ENCODE measurements at places on chromosomes 5 and 9.

GRCh38 chr5:96851312-96852062 lies 24.8 kb upstream of the ERAP2 start:
- no peak for DNase-seq

DNA sequence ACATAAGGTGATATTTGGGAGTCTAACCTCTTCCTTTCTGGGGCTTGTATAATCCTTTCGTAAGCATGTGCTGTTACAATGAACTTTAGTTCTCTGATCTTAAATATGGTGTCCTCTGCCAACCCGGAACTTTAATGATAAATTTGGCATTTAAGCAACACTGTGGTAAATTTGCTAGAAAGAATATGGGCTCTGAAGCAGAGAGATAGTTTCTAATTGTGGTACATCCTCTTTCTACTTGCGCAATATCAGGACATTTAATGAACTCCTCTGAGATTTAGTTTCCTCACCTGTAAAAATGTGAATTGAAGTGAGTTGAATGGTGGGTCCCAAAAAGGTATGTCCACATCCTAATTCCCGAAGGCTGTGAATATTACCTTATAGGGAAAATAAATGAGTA lies 364.7 kb downstream of the CAAP1 start:
- DNase-seq: no peak

DNA sequence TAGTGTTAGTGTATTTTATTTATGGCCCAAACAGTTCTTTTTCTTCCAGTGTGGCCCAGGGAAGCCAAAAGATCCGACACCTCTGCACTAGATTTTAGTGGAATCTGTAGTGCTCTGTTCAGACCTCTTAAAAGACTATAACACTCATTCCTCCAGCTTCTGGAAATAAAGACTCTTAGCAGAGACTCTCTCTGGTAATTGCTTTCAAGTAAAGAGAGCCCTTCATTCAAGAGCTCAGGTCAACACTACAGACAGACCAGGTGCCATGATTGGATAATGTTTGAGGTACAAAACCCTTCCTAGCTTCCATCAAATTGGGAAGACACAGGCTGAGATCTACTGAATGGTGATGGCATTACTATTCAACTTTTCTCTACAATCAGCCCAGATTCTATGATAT lies 255.8 kb downstream of the PRDM9 start:
- no peak for DNase-seq

DNA sequence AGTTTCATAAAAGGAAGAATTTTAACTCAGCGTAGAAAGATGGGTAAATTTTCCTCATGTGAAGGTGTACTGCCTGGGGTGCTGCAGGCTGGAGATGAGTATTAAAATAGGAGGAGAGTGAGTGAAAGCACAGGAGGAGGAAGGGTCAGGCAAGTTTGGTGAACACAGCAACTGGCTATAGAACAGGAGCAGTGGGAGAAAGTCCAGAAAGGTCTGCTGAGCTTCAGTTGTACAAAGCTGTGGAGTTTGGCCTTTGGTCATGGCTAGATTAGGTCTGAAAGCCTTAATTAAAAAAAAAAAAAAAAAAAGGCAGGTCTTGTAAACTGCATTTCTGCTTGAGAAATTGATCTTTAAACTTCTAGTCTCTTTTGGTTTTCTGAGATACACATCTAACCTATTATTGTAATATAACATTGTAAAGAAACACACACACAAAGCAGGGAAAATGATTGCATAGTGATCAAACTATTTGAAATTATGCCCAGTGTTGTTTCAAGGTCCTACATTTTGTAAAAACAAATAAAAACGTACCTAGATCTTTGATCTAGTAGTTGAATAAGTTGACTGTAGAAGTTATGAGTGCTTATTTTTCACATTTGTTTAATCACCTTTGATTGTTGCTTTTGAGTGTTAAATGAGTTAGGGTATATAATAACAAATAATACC lies 43.6 kb downstream of the MAP3K1 start:
- no peak for DNase-seq

DNA sequence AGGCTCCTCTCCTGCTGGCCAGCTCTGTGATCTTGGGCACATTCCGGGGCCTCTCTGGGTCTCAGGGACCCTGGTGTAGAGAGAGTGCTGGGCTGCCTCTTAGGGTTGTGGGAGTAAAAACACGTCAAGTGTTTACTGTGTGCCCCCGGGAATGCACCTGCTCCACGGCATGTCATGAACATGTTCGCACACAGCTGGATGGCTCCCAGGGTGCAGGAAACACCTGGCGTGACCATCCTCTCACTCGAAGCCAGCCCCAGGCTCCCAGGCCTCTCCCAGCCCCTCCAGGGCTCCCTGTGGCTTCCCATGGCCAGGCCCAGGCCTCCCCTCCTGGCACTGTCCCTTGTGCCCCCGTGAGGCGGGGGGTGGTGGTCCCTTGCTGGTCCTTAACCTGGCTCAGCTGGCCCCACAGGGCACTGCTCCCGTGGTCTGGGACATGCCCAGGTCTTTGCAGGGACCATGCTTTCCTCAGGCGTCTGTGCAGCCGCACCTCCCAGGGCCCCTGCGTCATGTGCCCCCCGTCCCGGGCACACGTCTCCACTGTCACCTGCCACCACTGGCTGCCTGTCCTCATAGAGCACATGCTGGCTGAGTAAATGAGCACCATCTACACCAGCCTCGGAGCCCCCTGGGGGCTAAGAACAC lies 44.9 kb downstream of the SLC6A3 start:
- DNase-seq: no peak

DNA sequence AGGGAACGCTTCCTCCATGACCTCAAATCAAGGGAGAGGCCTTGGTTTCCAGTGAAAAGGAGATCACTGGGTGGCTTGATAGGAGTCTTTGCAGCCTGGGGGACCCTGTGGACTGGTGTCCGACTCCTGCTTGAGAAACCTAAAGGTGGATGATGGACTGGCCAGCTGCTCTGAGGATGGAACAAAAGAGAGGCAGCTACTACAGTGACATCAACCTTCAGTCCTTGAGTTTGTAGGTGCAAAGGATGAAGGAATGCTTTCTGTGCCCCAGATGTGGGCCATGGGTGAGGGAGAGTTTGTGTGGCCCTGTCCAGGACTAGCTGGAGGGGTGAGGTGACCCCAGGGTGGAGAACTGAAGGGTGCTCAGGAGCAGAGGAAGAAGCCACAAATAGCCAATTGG lies 114.4 kb upstream of the TBC1D2 start:
- no peak for DNase-seq

DNA sequence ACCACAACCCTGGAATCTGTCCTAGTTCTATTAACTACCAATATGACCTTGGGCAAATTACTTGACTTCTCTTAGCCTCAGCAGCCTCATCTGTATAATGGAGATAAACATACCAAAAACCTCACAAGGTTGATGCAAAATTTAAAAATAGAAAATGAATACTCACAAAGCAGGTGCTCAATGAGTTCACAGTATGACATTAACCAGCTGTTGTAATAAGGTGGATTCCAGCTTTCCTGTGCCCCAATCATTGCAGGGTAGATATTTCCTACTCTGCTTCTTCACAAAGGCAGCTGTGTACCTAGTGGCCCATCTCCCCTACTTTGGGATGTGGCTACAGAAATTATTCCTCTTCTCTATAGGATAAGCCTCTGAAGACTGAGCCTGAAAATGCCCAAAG lies 8.8 kb downstream of the HTR4 start:
- no peak for DNase-seq

GRCh38 chr9:131835151-131835910 lies 95.5 kb upstream of the RAPGEF1 start:
- no peak for DNase-seq

DNA sequence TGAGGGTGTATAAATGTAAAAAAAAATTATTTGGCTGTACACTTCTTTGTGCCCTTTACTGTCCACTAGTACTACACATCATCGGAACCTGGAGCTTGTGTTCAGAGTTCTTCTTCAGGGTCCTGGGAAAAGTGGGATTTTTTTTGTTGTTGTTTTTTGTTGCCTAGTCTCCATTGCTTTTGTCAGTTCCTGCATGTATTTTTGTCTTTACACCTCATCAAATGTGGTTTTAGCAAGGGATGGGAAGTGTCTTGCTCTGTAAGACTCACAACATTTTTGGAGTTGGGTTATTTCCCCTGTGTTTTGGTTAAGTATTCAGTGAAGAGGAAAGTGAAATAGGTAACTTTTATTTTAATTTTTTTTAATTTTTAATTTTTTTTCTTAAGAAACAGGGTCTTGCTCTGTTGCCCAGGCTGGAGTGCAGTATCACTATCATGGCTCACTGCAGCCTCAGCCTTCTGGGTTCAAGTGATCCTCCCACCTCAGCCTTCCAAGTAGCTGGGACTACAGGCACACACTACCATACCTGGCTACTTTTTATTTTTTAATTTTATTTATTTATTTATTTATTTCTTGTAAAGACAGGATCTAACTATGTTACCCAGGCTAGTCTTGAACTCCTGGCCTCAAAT lies 40.7 kb downstream of the GARNL3 start:
- no peak for DNase-seq

DNA sequence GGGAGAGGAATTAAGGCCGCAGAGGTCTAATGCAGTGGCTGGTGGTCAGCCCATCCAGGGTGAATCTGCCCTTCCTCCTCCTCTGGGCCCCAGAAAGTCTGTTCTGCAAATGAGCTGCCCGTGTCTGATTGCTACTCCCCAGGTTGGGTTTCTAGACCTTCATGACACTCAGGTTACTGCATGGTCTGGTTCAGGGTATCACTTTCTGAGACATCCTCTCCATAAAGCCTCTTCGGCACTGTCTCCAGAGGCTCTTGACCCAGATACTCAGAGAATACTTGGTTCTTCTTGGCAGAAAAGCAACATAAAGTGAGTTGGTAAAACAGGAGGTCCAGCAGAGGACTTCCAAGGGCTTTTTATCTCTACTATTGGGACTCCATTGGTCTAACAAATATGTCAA lies 62.5 kb upstream of the GDNF start:
- no peak for DNase-seq

DNA sequence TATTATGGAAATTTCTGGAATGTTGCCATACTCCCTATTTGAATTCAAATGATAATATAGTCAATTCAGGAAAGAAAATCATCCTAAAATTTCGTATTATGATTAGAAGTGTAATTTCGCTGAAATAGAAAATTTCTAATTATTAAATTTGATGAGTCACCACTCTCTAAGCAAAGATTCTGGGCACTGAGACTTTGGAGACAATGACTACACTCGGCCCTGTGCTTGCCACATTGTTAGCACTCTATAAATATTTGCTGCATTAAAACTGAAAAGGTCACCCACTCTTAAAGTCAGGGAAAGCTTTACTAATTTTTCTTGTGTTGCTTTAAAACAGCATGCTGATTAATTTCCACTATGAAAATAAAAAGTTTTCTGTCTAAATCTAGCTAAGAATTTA lies 240.3 kb downstream of the TLE4 start:
- no peak for DNase-seq

DNA sequence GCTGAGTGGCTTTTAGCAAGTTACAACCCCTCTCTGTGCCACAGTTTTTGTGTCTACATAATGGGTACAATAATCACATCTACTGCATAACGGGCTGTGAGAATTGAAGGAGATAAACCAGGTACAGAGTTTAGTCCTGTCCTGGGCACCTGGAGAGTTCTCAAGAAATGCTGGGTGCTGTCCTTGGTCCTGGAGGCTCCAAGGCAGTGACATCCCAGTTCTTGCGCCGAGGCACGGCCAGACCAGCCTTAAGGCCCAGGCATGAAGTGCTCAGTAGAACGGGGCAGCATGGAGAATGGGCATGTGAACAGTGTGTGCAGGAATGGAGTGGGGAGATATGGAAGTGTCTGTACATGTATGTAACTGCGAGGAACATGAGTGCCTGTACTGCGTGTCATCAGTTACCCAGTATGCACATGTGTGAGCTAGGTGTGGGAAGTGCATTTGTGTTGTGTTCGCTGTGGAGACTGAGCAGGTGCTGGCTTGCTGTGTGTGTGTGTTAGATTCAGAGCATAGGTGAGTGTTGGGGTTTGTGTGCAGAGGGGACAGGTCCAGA lies 6.3 kb upstream of the UNC5A start:
- DNase-seq: no peak

- no peak for DNase-seq
Observed at GRCh38 chr5:168047669-168048111, 243.8 kb upstream of the WWC1 start.

- DNase-seq: peak; percentile 38
Observed at GRCh38 chr5:133244242-133244641, 192.4 kb downstream of the HSPA4 start.

DNA sequence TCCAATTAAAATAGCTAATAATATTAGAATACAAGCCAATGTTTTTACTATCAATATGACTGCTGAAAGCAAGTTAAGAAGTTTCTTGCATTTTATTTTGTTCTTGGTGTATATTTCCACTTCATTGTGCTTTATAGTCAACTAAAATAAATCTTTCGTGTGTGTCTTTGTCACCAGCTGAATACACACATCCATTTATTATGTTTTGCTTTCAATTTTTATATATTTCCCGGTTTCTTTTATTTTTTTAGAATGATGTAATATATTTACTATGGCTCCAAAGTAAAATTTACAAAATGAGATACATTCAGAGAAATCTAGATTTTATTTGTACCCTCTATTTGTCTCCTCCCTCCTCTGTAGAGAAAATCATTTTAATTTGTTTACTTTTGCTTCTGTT lies 495.9 kb upstream of the PAPPA start:
- DNase-seq: no peak

GRCh38 chr5:150568663-150569062 lies 60.7 kb downstream of the NDST1 start:
- DNase-seq: no peak

GRCh38 chr9:76405868-76406267 lies 11.6 kb upstream of the RFK start:
- DNase-seq: no peak

DNA sequence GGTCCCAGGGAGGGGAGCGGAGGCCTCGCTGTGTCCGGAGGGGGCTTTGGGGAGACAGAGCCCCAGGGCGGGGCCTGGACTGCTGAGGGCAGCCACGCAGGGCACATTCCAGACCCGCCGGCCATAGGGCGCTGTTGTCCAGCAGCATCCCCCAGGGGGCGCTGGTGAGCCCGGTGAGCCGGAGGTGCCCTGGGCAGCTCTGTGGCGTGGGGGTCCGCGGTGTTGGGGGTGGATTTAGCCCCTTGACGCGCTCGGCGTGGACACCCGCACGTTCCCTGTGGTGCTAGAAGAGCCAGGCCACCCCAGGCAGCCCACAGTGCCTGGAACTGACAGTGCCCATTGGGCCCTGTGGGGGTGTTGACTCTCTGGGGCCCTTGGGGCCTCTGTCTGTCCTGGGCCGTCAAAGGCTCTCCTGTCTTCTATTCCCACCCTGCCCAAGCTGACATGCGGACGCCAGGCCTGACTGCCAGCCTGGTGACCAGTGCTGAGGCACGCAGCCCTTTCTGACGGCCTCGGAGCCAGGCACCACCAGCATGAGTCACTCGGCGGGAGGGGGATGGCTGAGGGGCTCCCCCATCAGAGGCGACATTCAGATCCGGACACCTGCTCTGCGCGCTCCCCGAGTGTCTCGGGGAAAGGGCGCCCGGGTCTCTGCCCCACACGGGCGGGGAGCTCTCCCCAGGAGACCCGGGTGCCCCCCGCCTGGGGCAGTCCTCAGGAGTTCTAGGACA lies 23.9 kb downstream of the TPPP start:
- DNase-seq: no peak

Measured in NCI-H1417 treated with DMSO at 0.1 percent for 48 hours (cell line).